CD4-positive, alpha-beta T cell treated with Interleukin-6 for 4 hours (primary cell): ENCODE measurements at places on chromosomes 16 and 17.

DNA sequence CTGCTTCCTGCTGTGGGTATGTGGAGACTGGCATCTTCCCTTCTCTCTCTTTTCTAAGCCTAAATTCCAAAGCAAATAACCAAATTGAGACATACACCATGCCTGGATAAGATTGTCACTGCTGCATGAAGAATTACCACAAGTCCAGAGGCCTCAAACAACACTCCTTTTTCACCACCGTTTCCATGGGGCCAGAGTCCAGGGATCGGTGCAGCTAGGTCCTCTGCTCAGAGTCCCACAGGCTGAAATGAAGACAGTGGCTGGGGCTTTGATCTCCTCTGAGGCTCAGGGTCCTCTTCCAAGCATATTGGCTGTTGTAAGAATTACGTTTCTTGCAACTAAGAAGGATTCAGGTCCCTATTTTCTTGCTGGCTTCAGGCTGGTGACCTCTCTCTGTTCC is 130.4 kb downstream of the SLC39A11 start:
- DNase-seq, result no peak

DNA sequence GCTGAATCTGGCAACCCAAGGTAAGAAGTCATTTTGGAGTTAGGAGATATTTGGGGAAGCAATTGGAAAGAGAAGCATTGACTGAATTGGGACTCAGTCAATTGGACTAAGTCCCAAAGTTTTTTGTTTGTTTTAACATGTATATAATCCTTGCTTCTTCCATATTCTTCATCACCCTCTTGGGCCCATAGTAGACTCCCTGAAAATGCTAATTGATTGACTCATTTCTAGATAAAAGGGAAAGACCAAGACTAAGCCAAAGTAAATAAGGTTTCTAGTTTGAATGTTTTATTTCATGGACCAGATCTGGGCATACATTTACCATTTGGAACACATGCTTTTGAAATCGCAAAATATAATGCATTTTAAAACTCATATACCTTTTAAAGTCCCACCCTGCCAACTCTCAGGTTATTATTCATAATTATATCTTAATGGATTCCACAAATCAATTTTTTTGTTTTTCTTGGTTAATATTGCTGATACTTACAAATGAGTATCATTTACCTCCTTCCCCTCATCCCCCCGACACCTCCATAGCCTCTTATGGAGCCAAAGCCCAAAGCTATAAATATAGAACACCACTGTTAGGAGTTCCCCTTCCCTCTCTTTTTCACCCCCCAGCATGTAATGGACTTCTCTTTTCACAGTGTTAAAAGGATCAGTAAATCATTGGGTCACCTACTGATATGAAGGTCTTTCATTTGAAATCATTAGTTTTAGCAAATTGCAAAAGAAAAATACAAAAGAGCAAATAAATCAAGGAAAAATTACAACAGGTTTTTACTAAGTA is 674.0 kb upstream of the SOX9 start:
- DNase-seq, result no peak

GRCh38 chr17:58277107-58277801 is 3.5 kb downstream of the MPO start:
- peak; percentile 25 for DNase-seq

DNA sequence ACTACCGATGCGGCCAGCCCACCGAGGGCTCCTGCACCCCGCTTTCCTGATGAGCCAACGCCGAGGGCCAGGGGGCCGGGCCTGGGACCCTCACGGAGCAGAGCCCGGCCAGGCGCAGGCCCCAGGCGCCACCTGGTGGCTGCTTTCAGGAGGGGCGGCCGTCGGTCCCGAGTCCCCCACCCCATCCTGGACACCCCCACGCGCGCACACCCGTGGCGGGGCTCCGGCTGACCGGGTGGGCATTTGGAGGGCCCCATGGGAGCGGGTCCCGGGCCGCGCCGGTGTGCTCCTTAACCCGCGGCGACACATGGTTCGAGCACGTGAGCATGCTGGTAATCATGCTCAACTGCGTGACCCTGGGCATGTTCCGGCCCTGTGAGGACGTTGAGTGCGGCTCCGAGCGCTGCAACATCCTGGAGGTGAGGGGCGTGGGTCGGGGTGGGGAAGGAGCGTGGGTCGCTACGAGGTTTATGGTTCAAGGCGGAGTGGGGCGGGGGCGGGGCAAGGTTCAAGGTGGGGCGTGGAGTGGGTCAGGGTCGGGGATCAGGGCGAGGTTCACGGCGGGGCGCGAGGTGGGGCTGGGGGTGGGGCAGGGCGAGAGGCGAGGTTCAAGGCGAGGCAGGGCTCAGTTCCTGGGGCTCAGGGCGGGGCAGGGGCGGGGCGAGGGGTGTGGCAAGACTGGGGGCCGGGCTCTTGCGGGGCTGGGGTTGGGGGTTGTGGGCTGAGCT is 30.2 kb downstream of the TPSG1 start:
- DNase-seq, result peak; percentile 24

GRCh38 chr16:54927125-54928015 is 3.3 kb upstream of the IRX5 start:
- DNase-seq, result no peak

- DNase-seq, result no peak
Observed at GRCh38 chr17:70771804-70772386, 602.6 kb downstream of the KCNJ2 start.

DNA sequence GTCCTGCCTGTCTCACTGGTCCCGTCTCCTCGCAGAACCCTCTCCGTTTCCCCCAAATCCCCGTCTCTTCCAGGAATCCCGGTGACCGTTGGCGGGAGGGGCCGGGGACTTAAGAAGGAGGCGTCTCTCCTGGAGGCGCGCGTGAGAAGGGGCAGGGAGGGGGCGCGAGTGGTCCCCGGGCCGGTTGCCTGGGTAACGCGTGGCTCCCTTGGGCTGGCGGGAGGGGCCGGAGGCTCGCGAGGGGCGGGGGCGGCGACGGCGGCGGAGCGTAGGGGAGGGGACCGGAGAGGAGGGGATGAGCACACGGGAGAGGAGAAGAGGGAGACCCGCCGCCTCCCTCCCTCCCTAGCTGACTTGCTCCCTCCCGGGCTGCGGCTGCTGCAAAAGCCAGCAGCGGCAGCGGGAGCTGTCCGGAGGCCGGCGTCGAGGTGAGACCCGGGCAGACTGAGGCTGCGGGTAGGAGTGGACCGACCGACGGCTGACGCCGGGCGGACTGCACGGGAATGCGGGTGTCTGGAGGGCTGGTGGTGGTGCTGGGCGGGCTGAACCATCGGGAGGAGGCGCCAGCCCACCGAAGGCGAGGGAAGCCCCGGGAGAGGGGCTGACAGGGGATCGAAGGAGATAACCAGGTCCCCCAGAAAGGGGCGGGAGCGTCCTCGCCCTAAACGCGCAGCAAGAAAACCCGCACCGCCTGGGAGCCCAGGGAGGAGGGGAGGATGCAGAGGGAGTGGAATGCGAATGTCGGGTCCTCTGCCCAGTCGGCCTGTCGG is at the start of gene PRRT2:
PRRT2 (plus strand) TSS at position 298 of the 770 bp plus-strand sequence. CDS start 862 bp downstream, outside the sequence.
- DNase-seq, result peak; percentile 66

GRCh38 chr17:74960570-74961342 is 11.8 kb downstream of the HID1 start:
- DNase-seq, result peak; percentile 50

GRCh38 chr17:63596856-63597586 is 3.7 kb upstream of the TACO1 start:
- DNase-seq, result no peak

GRCh38 chr16:53913920-53914319 is 210.0 kb downstream of the FTO start:
- no peak for DNase-seq

DNA sequence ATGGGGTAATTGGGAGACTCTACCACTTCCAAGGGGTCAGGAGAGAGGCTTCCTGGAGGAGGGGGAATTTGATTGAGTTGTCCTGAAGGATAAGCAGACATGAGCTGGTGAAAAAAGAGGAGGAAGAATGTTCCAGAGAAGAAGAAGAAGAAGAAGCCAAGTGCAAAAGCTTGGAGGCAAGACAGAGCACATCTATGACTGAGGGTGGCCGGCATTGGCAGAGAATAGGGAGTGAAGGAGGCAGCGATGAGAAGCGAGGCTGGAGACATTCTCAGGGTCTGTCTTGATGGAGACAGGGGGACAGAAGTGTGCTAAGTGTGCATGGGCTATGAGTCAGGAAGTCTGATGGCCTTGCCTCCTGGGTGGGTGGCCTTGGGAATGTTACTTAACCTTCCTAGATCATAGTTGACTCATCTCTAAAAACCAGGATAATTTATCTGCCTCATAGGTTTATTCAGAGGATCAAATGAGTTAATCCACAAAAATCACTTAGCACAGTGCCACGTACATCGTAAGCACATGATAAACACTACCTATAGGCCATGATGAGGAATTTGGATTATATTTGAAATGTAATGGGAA is 171.7 kb downstream of the ABCC12 start:
- no peak for DNase-seq
